Omental fat pad (tissue), 4 donors: ENCODE measurements at places on chromosomes 13 and 19.

DNA sequence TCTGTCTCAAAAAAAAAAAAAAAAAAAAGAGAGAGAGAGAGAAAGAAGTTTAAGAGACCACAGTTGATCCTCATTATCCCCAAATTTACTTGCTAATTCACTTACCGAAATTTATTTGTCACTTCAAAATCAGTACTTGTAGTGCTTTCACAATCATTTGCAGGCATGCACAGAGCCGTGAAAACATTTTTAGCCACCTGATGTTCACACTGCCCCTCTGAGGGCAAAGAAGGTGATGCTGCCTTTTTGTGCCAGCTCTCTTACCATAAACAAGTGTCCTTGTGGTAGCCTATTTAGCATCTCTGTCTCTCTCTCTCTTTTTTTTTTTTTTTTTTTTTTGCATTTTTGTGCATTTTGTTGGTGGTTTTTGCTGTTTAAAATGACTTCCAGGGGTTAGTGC, 24.1 kb upstream of the CASP14 start:
- no peak for DNase-seq

DNA sequence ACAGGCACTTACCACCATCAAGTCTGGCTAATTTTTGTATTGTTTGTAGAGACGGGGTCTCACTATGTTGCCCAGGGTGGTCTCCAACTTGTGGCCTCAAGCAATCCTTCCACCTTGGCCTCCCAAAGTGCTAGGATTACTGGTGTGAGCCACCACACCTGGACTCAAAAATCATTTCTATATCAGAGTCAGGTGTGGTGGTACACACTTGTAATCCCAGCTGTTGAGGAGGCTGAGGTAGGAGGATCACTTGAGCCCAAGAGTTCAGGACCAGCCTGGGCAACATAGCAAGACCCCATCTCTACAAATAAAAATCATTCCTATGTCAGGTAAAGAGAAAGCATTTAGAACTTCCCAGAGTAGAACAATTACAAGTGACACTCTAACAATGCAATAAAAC, 48.4 kb downstream of the MYO9B start:
- no peak for DNase-seq

DNA sequence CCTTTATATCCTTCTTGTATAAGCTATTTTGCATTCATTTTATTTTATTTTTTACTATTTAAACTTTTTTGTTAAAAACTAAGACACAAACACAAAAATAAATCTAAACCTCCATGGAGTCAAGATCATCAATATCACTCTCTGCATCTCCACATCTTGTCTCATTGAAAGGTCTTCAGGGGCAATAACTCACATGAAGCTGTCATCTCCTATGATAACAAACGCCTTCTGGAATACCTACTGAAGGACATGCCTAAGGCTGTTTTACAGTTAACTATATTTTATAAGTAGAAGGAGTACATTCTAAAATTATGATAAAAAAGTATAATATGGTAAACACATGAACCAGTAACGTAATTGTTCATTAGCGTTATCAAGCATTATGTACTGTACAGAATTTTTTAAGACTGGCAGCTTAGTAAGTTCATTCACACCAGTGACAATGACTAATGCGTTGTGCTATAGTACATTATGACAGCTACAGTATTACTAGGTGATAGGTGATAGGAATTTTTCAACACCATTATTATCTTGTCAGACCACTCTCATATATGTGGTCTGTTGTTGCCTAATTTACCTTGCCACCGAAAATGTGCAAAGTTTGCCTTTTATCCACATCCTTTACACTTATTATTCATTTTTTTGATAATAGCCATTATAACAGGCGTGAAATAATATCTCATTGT, 390.7 kb upstream of the SLITRK1 start:
- no peak for DNase-seq

DNA sequence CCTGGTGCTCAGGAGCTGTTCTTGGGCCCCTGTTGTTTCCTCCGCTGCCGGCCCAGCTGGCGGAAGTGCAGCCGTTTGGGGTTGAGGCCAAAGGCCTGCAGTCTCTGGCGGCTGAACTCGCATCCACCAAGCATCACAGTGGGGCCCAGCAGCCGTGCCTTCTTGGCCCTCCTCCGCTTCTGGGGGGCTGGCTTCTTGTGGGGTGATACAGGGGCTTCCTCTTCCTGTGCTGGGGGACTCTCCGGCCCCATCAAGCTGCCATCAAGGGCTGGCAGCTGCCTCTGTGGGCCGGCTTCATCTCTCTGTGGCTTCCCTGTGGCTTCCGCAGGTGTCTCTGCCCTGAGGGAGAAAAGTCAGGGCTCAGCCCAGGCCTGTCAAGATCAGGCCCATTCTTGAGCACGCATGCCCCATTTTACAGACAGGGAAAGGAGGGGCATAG, 10.3 kb downstream of the ATG4D start:
- DNase-seq: no peak

GRCh38 chr13:44806826-44807225, 182.4 kb downstream of the NUFIP1 start:
- DNase-seq: no peak

GRCh38 chr19:7216373-7216902, 77.8 kb downstream of the INSR start:
- no peak for DNase-seq

DNA sequence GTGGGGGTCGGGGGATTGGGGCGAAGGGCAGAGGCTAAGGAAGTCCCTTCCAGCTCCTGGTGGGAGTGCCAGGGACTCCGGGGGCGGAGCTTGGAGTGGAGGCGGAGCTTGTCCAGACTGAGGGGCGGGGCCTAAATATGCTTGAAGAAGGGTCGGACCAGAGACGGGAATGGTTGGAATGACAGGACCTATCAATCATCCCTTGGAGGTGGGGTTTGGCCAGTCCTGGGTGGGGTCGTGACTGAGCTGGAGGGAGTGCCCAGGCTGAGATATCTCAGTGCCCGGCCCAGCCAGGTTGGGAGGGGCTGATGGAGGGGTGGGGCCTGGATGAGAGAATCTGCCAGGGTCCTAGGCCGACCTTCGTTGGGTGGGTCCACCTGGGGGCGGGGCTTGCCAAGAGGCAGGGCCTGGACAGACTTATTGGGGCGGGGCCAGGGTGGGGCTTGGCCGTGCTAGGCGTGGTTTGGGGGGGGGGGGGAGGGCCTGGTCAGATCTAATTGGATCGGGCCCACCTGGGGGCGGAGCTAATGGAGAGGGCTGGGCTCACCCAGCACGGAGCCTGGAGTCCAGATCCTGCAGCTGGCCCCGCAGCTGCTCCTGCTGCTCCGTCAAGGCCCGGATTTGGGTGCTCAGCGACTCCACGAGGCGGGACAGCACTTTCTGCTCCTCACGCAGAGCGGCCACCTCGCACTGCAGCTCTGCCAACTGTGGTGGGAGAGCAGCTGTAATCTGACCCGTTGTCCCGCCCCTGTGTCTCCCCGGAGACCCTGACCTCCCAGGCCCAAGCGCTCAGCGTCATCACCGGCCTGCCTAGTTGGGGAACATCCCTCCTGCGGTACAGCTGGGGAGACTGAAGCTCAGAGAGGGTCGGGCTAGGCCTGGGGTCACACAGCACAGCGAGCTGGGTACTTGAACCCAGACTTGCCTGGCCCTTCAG, 2.6 kb upstream of the WIZ start:
- DNase-seq: peak; percentile 71
